ENCODE measurements at places on chromosomes 11 and 22.
A peak's percentile ranks its signal among the peaks of the same experiment; 100 is the strongest.

GRCh38 chr11:70695086-70695960, 297.0 kb downstream of the CTTN start:
- no peak for DNase-seq

DNA sequence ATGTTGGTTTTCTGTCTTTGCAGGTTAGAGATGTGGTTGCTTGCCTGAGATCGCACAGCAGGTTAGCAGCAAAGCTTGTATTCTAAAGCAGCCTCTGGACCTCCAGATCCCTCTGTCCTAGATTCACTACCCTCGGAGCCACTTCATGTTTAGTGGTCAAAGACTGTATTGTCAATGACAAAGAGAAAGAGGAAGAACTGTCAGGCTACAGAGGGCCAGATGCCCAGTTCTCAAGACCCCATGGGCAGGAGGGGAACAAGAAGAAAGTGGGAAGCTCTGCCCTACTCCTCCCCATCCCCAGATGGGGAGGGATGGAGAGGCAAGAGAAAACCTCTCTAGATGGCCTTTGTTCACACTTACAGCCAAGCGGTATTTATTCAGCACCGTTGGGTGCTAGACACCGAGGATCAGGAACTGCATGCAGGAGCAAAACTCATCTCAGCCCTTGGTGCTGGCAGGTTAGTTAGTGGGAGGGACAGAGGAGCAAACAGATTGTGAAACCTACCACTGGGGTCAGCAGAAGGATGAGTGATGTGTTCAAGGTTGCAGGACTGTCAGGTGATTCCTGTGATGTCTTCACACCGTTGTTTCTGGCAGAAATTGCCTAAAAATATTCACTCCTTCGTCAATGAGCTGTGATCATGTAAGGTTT, 38.3 kb upstream of the PTPRJ start:
- no peak for DNase-seq

DNA sequence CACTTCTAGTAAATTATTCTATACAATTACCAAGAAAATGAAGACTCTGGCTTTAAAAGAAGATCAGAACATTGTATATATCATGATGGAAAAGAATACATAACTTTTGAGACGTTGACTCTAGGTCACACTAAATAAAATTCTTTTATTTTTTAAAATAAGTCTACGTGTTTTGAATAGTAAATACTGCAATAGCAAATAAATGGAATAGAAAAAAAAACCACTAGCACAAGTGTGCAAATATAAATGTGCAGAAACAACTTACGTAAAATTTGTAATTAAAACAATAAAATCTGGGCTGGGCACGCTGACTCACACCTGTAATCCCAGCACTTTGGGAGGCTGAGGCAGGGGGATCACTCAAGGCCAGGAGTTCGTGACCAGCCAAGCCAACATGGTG, 17.9 kb downstream of the SIK3 start:
- no peak for DNase-seq

GRCh38 chr11:33376331-33377310, 119.4 kb downstream of the HIPK3 start:
- DNase-seq, result peak; percentile 43

DNA sequence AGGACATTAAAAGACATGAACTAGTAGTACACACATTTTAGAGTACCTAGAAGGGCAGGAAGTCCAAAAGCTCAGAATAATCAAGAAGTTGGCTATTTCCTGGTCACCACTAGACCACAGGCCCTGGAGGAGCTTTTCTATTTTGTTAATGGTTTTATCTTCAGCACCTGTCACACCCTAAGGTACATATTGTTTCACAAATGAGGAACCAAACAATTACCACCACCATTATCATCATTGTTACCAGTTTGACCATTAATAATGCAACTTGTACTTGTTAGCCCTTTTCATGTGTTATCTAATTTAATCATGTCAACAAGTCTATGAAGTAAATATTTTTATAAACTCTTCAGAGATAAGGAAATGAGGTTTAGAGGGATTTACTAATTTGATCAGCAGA, 4.9 kb downstream of the MRPL48 start:
- DNase-seq, result no peak

GRCh38 chr11:68150037-68150436, 28.8 kb upstream of the CHKA start:
- DNase-seq, result no peak

DNA sequence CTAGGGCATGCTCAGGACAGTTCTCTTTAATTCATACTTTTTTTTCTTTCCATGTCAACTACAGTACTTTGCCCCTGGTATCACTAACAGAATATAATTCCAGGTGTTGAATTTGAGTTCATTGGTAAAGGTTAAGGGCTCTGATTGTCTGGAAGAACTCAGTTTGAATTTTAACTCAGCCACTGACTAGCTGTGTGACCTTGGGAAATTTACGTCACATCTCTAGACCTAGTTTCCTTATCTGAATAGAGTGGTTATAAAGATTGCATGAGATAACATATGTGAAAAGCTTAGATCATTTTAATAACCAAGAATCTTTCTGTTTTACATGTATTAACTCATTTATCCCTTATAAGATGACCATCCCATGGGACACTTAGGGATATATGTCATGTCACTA, 15.8 kb upstream of the ZC3H12C start:
- no peak for DNase-seq

DNA sequence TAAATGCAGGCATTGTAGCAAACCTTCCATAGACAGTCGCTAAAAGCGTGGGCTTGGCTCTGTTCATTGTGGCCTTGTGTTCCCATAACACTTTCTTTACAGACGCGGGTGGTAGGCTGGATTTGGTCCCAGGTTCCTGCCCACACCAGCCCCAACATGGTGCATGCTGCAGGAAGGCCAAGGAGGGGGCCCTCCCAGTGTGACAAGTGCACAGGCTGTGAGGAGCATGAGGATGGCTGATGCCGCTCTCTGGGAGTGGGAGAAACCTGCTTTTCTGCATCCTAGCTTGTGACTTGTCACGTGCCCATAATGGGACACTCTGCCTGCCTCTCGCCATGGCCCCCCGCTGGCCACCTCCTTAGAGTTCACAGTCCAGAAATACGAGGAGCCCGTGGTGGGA, 161.8 kb upstream of the B3GAT1 start:
- DNase-seq, result no peak

DNA sequence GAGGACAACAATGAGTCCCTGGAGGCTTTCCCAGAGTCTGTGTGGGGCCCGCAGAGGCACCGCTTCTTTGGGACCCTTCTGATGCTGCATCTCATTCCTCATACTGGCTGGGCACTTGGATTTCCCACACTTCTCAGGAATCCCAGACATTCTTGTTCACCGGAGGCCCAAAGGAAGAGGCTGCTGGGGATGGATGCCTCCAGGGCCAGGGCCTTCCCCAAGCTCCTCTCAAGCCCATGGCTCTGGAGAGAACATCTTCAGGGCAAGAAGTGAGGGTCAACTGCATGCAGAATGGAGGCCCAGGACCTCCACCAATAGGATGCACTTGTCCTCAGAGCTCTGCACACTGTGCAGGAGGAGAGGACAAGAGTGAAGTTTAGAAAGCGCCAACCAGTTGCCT, 34.6 kb downstream of the DKK3 start:
- DNase-seq, result no peak

- DNase-seq, result no peak
Observed at GRCh38 chr22:32407312-32407711, 4.7 kb downstream of the RTCB start.

DNA sequence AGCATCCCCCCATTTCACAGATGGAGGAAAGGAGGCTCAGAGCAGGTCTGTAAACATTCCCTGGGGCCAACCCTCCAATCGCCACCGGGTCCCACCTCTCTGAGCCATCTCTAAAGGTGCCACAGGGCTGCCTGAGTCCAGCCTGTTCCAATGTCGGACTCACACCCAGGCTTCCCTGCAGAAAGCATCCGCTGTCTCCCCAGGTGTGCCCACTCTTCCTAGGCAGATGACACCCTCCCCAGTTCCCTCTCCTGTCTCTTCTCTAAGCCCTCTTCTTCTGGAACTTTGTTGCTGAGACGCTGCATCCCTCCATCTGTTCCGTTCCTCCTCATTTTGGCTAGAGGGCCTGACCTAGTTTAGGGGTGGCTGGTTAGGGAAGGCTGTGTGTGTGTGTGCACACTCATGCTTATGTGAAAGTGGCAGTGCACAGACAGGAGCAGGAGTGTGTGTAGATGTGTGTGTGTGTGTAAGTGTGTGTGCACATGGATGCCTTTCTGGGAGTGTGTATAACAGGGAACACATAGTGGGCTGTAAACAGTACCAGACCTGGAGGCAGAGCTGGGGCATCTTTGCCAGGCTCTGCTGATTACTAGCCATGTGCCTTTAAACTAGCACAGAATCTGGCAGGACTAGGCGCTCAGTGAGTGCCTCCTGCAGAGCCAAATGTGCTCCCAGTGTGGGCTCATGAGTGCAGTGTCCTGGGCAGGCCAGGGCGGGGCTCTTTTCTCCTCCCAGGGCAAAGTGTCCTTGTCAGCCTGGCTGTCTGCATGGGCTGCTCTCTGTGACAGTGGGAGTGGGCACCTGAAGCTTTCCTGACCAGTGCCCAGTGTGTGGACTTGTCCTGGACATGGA, 77.3 kb upstream of the NECTIN1 start:
- no peak for DNase-seq

- DNase-seq, result no peak
Observed at GRCh38 chr11:121810291-121810690, 305.7 kb downstream of the BLID start.

DNA sequence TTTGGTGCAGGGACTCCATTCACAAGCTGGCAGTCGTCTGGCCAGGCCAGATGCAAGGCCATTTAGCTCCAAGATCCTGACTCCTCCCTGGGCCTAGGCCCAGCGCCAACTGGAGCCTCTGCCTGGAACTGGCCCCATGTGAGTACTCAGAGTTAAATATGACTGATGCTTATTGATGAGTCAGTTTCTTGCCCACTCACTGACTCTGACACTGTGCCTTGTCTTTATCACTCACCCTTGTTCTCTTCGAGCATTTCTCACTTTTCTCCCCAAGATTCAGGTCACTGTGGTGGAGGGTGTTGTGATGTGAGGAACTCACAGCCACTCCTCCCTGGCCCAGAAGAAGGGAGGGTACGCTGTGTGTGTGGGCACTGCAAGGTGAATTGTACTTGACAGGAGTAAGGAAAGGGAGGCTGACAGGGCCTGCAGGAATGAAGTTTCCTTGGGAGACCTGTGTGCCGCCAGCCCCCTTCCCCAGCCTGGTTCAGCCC, 23.2 kb upstream of the ST3GAL4 start:
- DNase-seq, result no peak

- DNase-seq, result peak; percentile 19
Observed at GRCh38 chr11:64007629-64008282, 21.5 kb downstream of the OTUB1 start.

DNA sequence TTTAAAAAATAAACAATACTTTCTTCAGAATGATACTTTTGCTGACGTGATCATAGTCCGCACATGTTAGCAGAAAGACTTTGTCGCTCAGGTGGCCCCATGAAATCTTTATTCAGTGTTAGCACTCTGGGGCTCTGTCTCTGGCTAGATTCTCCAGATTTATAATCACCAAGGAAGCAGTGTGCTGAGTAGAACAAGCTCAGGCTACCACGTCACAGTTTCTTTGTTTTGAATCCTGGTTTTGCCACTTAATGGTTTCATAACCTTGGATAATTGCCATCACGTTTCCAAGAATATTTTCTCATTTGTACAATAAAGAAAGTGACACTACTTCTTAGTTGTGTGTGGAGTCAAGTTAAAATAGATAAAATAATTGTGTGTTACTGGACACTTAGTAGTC, 3.9 kb upstream of the MUC15 start:
- DNase-seq, result no peak

GRCh38 chr22:39291523-39291922, 27.9 kb downstream of the RPL3 start:
- DNase-seq, result no peak

DNA sequence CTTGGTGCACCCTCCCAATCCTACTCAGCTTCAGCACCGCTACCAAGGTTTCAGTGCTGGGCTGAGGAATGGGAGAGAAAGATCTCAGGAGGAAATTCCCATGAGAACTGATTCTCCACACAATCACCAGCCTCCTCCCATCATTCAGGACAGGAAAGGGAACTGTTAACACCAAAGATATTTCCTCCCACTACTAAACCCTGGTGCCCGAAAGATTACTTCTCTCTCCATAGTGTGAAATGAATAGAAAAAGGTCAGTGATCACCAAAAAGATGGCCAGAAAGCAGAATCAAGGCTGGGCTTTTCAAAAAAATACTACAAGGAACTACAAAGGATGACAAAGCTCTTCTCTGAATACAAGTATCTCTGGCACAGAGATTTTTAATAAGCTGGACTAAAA, 26.1 kb downstream of the TCIRG1 start:
- DNase-seq, result no peak

DNA sequence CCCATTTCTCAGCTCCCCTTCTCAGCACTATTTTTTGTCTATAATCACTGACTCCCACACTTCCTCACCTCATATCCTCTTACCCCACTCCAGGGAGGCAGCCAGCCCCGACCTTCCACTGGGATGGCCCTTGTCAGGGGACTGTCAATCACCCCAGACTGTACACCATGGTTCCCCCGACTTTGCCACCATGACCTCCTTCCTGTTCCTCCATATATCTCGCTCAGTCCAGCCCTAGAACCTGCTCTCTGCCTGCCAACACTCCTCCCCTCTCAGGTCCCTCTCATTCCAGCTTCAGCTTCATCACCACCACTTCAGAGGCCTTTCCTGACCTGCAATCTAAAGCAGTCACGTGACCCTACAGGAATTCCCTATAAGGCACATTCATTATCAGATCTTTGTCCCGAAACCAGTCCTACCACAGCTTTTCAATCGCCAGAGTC, 16.5 kb downstream of the PRPF19 start:
- no peak for DNase-seq

- DNase-seq, result no peak
Observed at GRCh38 chr22:46992121-46992731, 229.8 kb downstream of the TBC1D22A start.

GRCh38 chr22:27220339-27220738, 563.0 kb downstream of the MIAT start:
- no peak for DNase-seq

- no peak for DNase-seq
Observed at GRCh38 chr11:2563213-2564007, 118.6 kb downstream of the KCNQ1 start.

DNA sequence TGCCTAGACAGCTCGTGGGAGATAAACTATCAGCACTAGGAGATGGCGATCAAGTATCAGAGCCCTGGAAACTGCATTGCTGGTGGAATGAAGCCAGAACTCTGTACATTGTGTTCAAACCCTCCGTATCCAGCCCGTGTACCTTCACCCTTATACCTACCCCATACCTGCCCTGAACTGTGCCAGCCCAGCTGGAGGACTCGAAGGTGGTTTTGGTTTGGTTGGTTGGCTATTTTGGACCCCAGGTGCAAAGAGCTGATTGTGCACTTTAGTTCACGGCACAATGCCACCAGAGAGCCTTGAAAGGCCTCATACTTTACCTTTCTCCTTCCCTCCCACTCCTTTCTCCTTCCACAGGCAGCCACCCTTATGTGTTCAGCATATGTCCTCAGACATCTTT, 16.0 kb downstream of the FAM83F start:
- DNase-seq, result no peak

- DNase-seq, result no peak
Observed at GRCh38 chr11:130102301-130103249, 32.9 kb downstream of the APLP2 start.

- DNase-seq, result no peak
Observed at GRCh38 chr22:28607795-28608194, 71.8 kb downstream of the TTC28 start.

- DNase-seq, result no peak
Observed at GRCh38 chr22:50115693-50116092, 25.9 kb downstream of the MOV10L1 start.

- DNase-seq, result peak; percentile 100
Observed at GRCh38 chr11:62753736-62754603, at the start of gene ZBTB3. ZBTB3 (minus strand) TSS chr11:62754160; CDS start chr11:62753664, 496 bp downstream.

- DNase-seq, result no peak
Observed at GRCh38 chr11:2580571-2581001, 119.2 kb downstream of the KCNQ1OT1 start.
